Stimulated activated CD4-positive, alpha-beta T cell treated with anti-CD3 and anti-CD28 coated beads, Interleukin-1b, Interleukin-23, amount 100 ng/mL, for 4 hours (primary cell): ENCODE measurements at places on chromosomes 12 and 14.

- no peak for DNase-seq
Measured at GRCh38 chr14:59097681-59098080, 90.8 kb upstream of the DAAM1 start.

GRCh38 chr12:120965534-120966091 lies 12.7 kb upstream of the HNF1A start:
- DNase-seq = no peak

DNA sequence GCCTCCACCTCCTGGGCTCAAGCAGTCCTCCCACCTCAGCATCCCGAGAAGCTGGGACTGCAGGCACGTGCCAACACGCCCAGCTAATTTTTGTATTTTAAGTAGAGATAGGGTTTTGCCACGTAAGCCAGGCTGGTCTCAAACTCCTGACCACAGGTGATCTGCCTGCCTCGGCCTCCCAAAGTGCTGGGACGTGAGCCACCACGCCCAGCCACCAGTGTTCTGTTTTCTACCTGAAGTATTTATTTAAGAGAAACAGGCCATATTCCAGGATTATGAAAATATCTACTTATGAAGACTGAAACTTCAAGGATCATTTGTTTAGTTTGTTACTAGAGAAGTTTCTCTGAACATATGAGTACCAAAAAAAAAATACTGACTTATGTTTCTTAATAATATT lies 10.3 kb downstream of the GTF2H3 start:
- DNase-seq = no peak

DNA sequence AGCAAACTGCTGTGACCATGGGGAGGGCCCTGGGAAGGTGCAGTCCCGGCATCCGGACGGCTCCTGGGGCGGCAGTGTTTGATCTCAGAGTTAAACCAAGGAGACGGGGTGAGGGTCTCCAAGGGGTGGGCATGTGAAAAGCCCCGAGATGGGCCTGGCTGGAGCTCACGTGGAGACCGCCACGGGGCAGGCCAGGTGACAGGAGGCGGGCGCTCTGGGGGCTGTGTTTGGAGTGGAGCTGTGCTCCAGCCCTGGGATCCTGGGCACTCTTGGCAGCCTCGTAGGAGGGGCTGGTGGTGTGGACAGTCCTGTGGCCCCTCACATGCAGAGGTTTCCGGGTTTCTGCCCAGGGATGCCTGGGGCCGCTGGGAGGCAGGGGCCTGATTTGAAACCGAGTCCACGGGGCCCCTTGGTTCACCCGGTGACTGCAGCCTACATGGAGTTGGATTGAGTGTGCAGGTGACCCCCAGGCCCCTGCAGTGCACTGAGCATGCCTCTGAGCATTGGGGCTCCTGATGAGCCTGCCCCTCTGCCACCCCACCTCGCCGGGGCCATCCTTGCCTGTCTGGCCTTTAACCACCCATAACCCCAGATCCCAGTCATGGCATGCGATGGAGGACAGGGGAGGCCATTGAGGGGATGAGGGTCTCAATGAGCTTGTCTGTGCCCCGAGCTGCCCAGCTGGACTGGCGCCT lies 8.4 kb downstream of the KIF26A start:
- DNase-seq = no peak

DNA sequence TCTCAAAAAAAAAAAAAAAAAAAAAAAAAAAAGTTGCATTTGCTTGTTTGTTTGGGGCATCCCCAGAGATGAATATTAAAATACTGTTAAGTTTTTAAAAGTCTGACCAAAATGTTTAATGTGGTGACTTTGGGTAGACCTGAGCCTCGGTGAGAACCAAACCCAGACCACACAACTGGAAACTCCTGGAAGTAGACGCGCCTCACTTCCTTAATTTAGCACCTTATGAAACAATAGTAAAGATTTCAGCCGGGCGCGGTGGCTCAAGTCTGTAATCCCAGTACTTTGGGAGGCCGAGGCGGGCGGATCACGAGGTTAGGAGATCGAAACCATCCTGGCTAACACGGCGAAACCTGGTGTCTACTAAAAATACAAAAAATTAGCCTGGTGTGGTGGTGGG lies 9.3 kb downstream of the NFKBIA start:
- no peak for DNase-seq

- no peak for DNase-seq
Measured at GRCh38 chr12:119020406-119021360, 39.3 kb downstream of the SRRM4 start.

- no peak for DNase-seq
Measured at GRCh38 chr14:102479107-102479506, 30.5 kb downstream of the ANKRD9 start.

- no peak for DNase-seq
Measured at GRCh38 chr14:88815980-88816379, 8.5 kb upstream of the TTC8 start.
